ENCODE measurements at places on chromosomes 3 and 15.

- DNase-seq: no peak
Measured at GRCh38 chr15:73246439-73246838, 122.3 kb downstream of the HCN4 start.

- no peak for DNase-seq
Measured at GRCh38 chr15:75036212-75036616, 12.8 kb downstream of the PPCDC start.

DNA sequence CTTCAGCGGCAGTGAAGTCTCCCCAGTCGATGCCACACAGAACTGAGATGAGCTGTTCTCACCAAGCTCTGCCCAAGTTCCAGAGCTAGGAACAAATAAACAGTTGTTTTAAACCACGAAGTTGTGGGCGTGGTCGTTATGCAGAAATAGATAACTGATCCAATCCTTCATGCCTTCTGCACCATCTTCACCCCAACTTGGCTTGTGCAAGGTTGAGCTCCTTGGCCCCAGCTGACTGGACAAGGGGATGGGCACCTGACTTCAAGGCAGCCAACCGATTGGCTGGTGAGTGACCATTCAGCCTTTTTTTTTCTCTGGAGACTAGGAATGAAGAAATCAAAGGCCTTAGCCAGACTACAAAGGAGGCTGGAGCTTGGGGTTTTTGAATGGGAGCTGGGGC, 23.9 kb downstream of the LINGO1 start:
- DNase-seq: no peak

GRCh38 chr3:57062101-57062631, 1.7 kb downstream of the SPATA12 start:
- DNase-seq: no peak

DNA sequence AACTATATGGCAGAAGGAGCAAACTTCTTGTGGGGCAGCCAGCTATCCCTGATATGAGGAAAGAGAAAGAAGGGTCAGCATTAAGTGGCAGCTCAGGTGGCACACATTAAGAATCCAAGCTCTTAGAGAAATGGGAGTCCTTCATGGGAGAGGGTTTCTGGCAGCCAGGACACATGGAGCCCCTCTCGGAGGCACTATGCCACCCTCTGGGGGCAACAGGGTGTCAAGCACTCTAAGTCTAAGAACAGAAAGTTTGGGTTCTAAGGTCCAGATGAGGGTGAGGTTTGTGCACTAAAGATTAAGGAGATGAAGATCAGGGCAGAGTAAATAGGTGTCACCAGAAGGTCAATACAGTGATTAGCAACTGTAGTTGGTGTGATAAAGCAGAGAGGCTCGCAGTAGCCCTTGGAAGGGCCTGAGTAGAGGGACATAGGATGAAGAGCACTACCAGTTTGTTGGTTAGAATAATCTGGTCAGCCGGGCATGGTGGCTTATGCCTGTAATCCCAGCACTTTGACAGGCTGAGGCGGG, 89.3 kb downstream of the ST6GAL1 start:
- no peak for DNase-seq

GRCh38 chr3:113153499-113154107, 57.8 kb upstream of the BOC start:
- DNase-seq: no peak

DNA sequence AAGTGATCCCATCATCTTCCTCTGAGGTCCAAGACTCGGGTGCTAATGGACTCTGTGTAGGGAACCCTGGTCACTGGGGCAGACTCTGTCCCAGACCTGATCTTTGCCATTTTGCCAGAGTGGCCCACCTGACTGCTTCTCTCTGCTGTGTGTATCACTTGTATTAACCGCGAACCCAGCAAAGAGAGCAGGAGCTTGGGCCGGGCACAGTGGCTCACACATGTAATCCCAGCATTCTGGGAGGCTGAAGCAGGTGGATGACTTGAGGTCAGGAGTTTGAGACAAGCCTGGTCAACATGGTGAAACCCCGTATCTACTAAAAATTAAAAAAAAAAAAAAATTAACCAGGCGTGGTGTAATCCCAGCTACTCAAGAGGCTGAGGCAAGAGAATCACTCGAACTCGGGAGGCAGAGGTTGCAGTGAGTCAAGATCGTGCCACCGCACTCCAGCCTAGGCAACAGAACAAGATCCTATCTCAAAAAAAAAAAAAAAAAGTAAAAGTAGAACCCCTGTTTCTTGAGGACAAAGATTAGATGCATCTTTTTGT, 32.9 kb upstream of the CYP11A1 start:
- DNase-seq: peak; percentile 71

- DNase-seq: no peak
Measured at GRCh38 chr3:51358981-51359380, 26.1 kb upstream of the MANF start.

GRCh38 chr3:123202451-123202850, 708 bp downstream of the SEC22A start:
- DNase-seq: peak; percentile 9

DNA sequence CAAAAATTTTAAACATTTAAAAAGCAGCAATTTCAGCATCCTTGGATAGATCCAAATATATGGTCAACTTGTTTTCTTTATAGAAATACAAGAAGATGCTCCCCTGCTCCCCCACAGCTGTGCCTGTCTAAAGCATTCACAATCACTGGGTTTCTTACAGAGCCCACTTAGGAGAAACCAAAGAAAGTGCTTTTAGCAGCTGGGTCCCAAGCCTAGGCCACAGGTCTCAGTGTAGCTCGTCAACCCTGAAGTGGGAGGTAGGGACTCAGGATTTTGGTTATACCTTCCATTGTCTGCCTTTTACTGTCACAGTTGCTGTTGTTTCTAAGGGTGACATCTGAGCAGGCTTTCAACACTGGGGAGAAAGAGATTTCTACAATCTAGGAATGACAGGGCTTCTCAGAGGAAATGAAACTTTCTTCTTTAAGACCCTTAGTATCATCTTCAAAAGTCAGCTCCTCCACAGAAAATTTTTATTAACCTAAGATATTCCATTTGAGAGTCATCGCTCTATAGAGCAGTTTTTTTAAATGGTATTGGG, 199.3 kb upstream of the CMC1 start:
- DNase-seq: no peak

- no peak for DNase-seq
Measured at GRCh38 chr3:196168808-196169391, 42.3 kb downstream of the ZDHHC19 start.

GRCh38 chr15:66716656-66717020, 14.6 kb downstream of the SMAD6 start:
- no peak for DNase-seq

DNA sequence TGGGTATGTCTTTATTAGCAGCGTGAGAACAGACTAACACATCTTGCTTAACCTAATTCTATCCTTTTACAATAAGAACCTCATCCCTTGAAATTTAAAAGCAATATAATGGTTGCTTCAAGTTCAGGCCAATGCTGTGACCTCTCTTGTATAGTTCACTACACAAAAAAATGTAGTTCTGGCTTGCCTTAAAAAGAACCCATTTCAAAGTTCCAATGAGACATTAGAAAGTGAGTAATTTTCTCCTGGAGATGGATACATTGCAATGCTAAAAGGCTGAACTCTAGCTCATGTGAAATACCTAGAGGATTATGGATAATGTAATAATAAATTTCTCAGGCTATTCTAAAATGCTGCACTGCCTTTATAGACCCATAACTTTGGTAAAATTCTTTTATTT, 47.8 kb downstream of the ATP13A4 start:
- DNase-seq: no peak

DNA sequence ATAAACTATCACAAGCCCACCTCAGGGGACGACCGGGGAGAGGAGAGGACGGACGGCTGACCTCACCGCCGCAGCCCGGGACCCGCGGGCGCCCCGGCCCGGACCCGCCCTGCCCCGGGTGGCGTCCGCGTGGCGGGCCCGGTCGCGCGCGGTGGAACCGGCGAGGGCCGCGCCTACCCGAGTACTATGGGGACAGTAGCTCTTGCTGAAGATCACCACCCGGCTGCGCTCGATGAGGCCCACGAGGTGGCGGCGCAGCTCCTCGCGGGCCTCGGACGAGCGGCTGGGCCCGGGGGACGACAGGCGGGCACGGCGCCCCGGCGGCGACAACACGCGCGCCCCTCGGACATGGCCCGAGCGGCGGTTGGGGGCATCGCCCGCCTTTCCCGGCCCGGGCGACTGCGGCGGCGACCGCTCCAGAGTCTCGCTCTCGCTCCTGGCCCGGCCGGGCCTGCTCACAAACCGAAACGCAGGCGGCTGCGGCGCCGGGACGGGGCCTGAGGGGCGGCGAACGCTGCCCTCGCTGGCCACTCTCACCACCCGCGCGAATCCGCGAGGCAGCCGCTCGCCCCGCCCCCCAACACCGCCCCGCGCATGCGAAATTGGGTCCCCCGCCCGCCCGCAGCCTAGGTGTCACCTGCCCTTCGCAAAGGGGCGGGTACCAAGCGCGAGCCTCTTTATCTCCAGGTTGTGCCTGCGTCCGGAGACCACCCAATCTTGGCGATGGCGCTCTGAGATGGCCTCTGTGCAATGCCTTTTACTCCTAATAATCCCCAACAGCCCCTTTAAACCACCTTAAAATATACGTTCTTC, at the start of gene TXNRD3:
Gene TXNRD3 (minus strand): TSS at position 554 of the 813 bp plus-strand sequence.
- peak; percentile 85 for DNase-seq

DNA sequence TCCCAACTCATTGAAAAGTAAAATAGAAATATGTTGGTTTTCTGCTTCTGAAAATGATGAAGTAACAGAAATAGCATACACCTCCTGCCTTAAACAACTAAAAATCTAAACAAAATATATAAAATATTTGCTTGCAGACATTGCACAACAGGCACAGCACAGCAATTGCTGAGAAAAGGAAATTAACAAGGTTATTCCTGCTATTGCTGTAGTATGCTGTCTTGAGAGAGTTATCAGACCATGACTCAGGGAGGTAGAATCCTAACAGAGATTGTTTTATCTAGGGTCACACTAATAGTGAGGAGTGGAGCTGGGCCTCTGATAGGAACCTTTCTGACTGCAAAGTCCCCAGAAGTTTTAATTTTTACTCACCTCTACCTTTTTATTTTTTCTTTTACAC, 72.6 kb downstream of the ZBTB20 start:
- no peak for DNase-seq

DNA sequence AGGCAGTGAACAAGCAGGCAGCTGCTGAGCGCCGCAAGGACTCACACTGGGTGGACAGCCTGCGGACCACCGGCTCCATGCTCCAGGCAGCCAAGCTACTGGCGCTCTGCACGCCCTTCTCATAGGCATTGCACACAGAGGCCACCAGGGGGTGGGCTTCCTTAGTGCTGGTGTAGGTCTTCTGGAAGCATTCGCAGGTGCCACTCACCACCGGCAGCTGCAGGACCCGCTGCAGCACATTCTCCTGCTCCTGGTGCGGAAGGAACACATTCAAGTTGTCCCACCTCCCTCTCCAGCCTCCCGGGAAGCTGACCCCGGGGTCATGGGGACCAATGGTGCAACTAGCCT, 6.0 kb downstream of the PLIN1 start:
- DNase-seq: peak; percentile 45

DNA sequence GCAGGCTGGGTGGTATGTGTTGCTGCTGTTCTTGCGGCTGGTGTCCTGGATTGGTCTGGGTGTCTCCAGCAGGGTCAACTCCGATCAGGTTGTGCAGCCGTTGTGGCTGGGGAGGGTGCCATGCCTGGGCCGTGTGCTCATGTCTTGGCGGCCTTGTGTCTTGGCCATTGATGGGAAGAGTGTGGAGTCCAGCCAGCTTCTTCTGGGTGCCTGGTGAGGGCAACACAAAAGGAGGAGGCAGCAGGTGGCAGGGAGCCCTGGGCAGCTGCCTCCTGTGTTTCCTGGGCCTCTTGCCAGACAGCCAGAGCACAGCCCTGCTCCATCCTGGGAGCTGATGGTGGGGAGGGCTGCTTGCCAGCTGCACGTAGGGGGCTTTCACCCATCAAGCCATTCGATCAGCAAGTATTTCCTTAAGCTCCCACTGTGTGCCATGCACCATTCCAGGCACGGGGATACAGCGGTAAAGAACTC, 4.3 kb downstream of the CHAC1 start:
- DNase-seq: no peak

- no peak for DNase-seq
Measured at GRCh38 chr3:11996480-11996879, 7.7 kb upstream of the SYN2 start.

GRCh38 chr3:110624576-110624975, 447.0 kb upstream of the NECTIN3 start:
- DNase-seq: no peak

GRCh38 chr15:24772266-24772665, 96.7 kb downstream of the NPAP1 start:
- DNase-seq: no peak

- peak; percentile 24 for DNase-seq
Measured at GRCh38 chr3:74267588-74268184, 346.8 kb downstream of the CNTN3 start.

DNA sequence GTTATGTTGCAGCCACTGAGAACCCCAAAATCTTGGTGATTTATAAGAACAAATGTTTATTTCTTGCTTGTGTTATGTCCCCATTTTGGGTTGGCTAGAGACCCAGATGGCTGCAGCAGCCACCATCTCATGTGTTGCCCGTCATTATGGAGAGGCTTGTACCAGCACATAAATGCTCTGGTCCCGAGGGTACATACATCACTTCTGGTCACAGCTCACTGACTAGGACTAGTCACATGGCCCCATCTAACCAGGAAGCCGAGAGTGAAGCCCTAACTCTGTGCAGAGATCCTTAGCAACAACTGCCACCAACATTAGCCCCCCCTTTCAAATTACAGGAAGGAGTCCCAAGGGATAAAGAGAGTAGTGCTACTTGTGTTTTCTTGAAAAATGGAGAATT, 25.5 kb upstream of the HACD2 start:
- DNase-seq: no peak

- no peak for DNase-seq
Measured at GRCh38 chr3:27714146-27714526, 8.0 kb downstream of the EOMES start.

DNA sequence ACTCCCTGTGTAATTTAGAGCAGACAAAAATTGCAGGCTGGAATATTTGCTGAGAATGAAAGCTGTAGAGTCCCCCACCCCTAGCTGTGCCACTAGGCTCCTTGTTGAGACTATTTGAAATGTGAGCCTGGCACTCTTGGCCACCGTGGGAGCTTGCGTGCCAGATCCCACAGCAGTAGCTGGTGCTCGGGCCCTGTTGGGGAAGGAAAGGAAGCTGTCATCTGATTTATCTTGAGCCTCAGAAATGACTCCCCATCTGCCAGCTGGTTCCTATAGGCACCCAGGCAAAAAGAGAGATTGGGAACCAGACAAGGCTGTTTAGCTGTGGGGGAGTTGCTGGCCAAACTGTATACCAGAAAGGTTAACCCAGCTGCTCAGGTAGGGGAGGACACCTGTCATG, 23.4 kb upstream of the CLEC3B start:
- DNase-seq: no peak

DNA sequence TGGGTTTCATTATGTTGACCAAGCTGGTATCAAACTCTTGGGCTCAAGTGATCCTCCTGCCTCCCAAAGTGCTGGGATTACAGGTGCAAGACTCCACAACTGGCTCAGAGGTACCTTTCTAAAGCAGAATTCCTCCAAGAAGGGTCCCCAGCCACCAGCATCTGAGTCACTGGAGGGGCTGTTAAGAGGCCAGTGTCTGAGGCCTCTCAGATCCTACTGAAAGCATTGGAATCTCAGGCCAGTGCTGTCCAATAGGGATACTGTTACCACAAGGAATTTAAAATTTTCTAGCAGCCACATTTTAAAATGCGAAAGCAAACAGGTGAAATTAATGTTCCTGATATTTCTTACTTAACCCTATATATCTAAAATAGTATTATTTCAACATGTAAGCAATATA, 1.3 kb downstream of the CAV3 start:
- no peak for DNase-seq

Measured in activated CD4-positive, alpha-beta T cell treated with anti-CD3 and anti-CD28 coated beads for 48 hours (primary cell).